Gastrocnemius medialis (tissue), 4 donors: ENCODE measurements at places on chromosomes 3 and 15. TPM values are rescaled to one million over a fixed set of nuclear protein-coding genes. Genes with fewer than 3 reads are reported as not detected.

DNA sequence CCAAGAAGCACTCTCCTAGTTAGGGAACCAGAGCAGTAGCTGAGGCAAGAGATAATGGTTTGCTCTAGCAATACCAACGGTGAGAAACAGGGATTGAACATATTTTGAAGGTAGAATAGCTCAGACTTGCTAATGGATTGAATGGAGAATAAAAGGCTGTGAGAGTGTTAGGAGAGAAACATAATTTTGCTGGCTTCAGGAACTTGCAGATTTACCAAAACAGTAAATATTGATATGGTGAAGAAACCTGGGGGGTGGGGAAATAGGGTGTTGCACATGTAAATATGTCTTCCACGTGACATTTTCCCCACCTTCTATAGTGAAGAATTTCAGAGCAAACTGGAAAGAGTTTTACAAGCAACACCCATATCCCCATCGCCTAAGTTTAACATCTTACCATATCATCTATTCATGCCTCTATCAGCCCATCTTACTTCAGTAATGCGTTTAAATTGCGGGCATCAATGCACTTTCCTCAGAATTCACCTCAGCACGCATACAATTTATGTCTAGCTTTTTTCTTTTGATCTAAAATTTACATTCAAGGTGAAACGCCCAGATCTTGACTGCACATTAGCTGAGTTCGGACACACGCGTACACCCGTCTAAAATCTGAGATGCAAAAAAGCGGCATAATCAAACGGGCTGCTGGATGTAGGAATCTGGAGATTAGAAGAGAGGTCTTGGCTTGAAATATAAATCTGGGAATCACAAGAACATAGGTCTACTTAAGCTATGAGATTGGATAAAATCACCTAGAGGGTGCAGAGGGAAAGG lies 891 bp upstream of the NR1D2 start:
- DNase-seq: no peak

DNA sequence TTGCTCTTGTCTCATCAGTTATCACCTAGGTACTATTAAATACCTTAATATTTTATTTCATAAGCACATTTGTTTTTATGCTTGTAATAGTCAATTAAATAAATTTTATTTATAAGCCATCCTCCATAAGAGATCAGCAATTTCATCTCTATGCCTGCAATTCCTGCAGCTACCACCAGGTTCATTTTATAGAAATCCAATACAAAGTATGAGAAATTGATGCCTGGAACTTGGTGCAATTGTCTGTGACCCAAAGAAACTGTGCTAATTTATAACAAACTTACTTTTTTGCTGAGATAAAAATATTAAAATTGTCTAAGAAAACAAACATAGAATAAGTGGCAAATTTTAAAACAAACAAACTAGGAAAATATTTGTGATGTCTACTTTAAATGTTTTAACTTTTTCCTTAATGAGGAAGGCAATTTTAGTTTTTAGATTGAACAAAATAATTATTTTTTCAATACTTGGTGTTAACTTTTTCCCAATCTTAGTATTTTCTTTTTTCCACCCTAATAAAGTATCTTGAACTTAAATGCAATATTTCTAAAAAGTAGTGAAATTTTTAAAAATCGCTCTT lies 1026.6 kb downstream of the ROBO1 start:
- no peak for DNase-seq

DNA sequence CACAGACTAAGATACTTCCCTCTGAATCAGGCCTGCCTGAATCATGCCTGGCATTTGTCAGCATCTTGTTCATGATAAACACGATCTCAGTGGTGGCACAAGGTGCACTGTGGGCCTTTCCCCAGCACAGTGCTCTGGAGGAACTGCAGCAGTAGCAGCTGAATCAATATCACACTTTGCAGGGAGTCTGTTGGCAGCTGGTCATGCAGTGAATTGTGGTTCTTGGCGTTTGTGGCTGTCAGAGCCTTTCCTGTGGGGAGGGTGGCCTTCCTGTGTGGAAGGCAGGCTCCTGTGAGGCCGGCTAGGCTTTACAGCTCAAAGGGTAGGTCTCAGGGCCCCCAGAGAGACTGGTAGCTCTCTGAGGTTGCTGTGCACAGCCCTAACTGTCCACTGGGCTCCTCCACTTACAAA lies 54.4 kb upstream of the TLE3 start:
- no peak for DNase-seq

DNA sequence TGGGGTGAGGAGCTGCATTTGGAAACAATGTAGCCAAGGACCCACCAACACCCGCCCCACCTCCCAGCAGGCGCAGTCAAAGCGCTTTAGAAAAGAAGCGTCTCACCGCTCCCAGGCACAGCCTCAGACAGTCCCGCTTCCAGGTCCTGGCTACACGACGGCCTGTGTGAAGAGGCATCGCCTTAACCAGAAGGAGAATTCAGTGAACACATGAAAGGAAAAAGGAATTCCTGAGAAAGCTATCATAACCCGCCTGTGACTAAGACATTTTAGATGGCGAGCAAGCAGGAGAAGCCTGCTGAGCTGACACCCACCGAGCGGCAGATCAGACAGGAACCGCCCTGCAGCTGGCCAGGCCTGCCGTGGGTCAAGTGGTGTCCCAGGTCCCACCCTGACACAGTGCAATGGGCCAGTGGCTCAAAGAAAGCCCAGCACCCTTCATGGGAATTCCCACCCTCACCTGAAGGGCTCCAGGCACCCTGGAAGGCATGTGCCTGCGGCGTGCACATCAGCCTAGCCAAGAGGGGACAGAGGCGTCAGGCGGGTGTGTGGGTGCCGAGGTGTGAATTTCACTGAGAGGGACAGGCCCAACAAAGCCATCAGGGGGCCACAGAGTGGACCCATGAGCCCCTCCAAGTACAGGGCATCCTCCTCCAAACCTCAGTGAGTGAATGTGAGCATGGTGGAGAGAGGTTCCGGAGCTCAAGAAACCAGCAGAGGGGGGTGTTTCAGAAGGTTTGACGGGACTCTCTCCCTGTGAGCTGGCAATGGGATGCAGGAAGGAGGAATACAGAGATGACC lies 144.8 kb downstream of the NSMCE3 start:
- no peak for DNase-seq

DNA sequence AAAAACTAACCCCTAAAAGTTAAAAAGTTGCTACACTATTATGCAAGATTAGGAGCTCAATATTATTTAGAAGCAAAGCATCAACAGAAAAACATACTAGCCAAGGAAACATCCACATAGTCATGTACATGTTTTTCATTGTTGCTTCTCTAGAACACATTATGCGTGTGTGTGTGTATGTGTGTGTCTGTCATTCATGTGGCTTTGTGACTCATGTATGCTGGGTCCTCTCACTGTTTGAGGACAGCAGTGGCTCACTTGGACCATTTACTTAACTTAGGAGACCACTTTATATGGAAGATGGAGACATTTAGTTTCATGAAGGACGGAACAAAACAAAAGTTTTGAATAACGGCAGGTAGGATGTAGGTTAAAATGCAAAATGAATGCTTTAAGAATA lies 219.4 kb upstream of the THBS1 start:
- no peak for DNase-seq

GRCh38 chr15:99582508-99582960 lies 16.8 kb downstream of the MEF2A start:
- no peak for DNase-seq

GRCh38 chr3:117688583-117688982 lies 979.0 kb downstream of the TUSC7 start:
- DNase-seq: no peak

DNA sequence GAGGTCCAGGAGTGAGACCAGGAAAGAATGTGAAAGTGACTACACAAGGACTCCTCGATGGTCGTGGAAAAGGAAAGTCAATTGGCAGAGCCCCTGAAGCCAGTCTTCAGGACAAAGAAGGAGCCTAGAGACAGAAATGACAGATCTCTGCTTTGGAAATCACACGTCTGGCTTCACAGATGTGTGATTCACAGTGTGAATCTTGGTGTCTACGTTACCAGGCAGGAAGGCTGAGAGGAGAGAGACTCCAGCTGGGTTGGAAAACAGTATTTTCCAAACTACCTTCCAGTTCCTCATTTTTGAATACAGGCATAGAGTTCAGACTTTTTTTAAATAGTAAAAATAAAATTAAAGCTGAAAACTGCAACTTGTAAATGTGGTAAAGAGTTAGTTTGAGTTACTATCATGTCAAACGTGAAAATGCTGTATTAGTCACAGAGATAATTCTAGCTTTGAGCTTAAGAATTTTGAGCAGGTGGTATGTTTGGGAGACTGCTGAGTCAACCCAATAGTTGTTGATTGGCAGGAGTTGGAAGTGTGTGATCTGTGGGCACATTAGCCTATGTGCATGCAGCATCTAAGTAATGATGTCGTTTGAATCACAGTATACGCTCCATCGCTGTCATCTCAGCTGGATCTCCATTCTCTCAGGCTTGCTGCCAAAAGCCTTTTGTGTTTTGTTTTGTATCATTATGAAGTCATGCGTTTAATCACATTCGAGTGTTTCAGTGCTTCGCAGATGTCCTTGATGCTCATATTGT lies 6.0 kb downstream of the CCR2 start:
- no peak for DNase-seq

GRCh38 chr3:79366414-79366813 lies 401.4 kb downstream of the ROBO1 start:
- DNase-seq: no peak

DNA sequence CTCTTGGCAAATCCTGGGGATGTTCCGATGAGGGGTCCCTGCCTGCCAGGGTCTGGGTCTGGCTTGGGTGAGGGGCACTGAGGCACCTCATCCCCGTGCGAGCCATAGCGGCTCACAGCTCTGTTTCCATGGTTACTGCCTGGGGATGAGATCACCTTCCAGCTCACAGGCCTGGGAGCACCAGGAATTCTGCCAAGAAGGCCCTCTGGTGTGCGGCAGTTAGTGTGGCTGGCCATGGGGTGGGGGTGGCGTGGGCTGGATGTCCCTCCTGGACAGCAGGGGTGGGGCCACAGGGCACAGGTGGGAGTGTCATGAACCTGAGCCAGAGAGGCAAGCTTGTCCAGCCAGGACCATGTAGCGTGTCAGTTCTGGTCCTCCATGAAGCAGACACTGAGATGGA lies 22.1 kb upstream of the PRR23E start:
- no peak for DNase-seq

GRCh38 chr3:119173325-119173724 lies at the start of gene UPK1B:
Gene UPK1B (plus strand): TSS chr3:119173598. CDS start chr3:119186742, 13,144 bp downstream.
- DNase-seq: no peak

DNA sequence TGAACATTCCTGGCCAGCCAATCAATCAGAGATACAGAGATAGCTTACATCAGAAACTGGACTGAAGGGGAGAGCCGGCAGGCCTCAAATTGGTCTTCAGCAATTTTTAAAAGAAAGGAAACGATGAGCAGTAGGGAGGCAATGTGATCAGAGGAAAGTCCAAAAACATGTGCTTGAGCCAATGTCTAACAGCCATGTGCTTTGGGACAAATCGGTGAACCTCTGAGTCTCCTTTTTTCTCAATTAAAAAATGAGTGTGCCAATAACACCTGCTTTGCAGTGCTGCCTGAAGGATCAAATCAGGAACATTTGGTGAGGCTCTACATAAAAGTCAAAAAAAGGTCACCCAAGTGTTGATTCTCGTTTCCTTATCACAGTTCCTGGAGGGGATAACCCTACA lies 7.4 kb upstream of the EIF4E3 start:
- DNase-seq: no peak

DNA sequence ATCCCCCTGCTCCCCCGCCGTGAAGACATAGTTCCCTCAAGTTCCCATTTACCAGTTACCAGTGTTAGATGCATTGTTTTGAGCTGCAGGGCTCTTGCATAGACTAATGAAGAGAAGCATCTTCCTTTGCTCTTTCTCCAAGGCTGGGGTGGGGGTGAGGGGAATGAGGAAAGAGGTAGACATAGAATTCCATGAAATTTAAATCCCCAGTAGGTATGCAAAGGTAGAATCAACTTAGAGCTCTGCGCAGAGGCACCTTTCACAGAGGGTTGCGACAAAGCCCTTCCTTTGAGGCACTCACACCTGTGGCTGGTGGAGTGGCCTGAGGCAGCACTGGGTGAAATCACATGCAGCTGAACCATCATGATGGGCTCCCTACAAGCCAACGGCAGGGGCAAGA lies 101.3 kb downstream of the WDR76 start:
- no peak for DNase-seq

CCDC39 gene
- total RNA-seq: 1.0 TPM

PARL gene
- 42.8 TPM for total RNA-seq
